ENCODE measurements at places on chromosomes 5 and 9.

GRCh38 chr5:175478384-175479124 lies at the start of gene SFXN1:
SFXN1 (plus strand) TSS chr5:175478560; CDS start chr5:175492104, 13,544 bp downstream.
- peak; percentile 94 for DNase-seq

- no peak for DNase-seq
Observed at GRCh38 chr9:136003411-136004218, 42.4 kb upstream of the UBAC1 start.

- no peak for DNase-seq
Observed at GRCh38 chr5:40404613-40405012, 275.1 kb upstream of the PTGER4 start.

DNA sequence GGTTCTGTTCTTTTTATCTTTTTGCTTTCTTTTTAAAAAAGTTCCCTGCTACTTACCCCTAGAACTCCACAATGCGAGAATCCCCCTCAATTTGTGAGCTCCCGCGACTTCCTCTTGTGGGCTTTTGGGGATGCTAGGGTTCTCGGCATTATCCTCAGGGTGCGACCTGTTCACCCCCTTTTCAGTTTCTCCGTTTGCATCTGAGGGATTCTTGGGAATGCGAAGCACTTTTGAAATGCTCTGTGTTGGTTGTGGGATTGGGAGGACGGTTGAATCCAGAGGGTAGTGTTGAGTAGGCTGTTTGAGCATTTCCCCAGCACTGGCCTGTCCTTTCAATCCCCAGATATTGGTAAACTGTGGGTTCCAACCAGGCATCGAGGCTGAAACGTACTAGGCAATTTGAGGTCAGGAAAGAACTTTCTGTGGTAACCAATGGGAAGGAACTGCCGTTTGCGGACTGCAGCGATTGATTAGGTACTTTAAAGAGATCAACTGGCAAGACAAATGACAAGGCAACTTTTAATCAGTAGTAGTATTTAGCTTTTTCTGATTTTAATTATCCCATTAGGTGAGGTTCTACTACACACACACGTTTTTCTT lies 415 bp downstream of the XRCC4 start:
- no peak for DNase-seq

- DNase-seq: no peak
Observed at GRCh38 chr5:150321784-150322183, 19.1 kb upstream of the ARSI start.

DNA sequence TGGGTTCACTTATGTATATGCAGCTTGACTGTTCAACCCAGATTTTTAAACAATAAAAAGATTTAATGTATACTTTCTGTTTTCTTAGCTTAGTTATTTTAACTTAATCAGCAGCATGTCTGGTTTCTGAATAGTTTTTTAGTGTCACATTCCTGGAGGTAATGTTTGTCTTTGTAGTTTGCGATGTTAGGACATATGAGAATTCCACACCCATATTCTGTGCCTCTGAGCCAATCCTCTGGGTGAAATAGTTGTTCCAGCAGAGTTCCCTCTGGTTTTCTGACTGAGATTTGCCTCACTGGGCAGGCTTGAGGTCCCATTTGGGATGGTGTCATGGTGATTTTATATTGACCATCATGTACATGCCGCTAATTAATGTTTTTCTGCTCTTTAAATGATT lies 48.6 kb downstream of the INIP start:
- DNase-seq: no peak

DNA sequence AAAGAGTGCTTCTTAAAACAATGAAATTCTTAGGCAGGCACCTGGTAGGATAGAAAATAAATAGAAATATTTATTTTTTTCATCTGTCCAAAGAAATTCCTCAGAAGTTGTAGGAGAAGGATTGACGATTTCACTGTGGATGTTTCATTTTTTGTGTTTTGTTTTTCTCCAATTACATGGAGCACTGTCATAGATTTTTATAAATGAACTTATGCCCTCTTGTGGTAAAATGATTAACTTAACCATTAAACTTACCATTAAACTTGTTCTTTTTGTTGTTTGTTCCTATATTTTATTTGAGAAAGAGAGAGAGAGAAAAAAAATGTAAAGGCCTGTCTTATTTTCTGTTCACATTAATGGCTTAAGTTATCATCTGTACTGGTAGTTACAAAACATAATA lies 339.2 kb downstream of the PRR16 start:
- no peak for DNase-seq

DNA sequence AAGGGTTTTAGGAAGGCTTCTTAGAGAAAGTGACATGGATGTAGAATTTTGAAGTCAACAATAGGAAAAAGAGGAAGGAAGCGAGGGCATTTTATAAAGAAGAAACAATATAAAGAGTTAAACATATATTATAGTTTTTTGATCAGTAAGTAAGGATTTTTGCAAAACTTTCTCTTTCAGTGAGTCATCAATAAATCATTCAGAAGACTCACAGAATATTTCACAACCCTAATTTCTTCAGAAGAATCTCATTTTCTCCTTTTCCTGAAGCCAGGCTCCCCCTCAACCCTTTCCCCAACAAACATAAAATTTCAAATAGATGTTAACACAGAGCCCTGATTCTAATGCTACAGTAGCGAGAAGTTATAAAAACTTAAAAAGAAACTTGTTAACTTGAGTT lies 4.3 kb upstream of the COX7C start:
- DNase-seq: no peak

DNA sequence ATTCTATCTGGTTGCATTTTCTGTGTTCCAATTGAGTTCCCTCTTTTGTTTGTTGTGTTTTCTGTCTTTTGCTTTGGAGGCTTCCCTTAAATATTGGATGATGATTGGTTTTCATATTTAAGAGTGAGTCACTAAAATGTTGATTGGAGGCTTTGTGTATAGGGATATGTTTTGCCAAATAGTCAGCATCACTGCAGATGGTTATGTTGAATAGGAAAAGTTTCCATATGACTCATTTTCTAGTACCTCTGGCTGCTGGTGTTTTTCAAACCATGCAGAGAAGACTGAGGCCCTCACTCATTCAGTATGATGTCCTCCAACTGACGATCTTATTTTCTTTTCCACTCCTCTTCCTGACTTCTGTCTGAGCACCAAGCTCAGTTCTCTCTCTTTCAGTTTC lies 1290.0 kb downstream of the EFNA5 start:
- DNase-seq: no peak

DNA sequence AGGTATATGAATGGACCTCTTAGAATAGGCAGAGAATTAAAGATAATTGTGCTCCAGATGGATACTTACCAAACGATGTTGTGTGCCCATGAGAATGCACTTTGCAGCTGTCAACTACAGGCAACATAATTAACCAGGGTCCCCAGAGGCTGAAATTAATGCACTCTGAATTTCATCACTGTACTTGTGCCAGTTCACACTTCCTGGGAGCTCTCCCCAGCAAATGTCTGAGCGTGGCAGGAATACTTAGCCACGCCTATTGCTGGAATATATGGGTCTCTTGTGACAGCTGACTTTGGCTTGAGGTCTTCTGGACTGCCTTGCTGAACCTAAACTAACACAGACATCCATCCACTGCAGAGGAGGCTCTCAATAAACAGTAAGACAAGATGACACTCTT lies 11.9 kb upstream of the C1QTNF2 start:
- no peak for DNase-seq

DNA sequence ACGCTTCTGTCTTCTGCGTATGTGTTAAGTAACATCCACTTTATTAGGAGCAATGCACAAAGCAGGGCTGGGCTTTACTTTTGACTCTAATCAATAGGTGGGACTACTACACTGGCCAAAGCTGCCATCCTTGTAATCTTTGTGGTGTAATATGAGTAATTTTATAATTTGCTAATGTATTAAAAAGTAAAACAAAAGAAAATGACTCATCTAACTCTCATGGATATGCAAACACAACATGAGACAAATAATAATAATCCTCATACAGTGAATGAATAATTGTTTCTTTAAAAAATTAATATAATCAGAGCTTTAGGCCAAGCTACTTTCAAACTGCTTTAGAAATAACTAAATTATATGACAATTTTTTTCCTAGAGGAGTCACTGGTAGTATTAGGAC lies 90.7 kb downstream of the NR3C1 start:
- DNase-seq: no peak

DNA sequence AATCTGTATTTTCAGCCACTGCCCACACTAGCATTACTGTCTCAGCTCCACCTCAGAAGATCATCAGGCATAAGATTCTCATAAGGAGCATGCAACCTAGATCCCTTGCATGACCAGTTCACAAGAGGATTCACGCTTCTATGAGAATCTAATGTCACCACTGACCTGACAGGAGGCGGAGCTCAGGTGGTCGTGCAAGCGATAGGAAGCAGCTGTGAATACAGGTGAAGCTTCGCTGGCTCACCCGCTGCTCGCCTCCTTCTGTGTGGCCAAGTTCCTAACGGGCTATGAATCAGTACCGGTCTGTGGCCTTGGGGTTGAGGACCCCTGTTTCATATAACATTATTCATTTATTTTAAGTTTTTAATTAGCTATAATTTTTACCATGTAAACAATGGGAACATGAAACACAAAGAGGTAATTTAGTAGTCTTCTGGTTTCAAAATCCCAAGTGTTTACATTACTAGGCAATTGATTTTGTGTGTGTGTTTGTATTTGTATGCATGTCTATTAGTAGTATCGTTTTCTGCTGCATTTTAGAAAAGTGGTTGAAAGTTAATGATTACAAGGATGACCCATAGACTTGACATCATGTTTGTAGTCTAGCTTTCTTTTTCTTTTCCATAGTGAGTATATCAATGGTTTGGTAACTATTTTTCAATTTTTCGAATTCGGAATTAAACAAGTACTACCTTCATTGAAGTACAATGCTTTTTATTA lies 159.4 kb downstream of the TENT4A start:
- no peak for DNase-seq

DNA sequence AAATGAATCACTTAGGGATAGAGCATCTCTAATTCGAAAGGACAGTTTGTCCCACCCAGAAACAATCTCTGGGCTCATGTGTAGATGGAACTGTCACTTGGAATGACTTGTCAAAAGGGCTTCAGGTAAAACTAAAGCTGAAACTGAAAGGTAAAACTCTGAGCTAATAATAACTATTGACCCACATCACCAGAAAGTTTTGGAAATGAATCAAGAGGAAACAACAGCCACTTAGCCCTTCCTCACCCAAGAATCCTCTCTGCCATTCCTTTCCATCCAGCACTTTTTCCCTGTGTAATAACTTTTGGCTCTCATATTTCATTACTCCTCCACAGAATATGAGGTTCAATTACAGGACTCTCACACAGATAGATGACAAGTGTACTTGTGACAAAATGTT lies 14.0 kb upstream of the GLRX start:
- DNase-seq: no peak

- DNase-seq: no peak
Observed at GRCh38 chr9:14215614-14216013, 98.3 kb downstream of the NFIB start.

GRCh38 chr9:10265153-10265631 lies 347.6 kb downstream of the PTPRD start:
- no peak for DNase-seq

DNA sequence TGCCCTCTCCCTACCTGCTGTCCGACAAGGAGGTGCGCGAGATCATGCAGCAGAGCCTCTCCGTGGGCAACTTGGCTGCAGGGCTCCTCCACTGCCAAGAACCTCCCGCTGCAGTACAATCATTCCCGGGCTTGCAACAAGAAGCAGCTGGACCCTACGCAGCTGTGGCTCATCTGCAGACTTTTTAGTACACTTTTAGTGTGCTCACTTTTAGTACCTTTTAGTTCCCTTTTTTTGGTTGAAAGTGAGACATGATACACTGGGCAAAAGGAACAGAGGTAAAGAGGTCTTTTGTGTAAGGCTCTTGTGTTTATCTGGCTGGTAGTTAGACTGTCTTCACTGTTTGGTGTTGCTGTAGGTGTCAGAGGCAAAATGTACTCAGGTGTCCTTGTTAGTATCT lies 58.1 kb upstream of the SPTLC1 start:
- no peak for DNase-seq

DNA sequence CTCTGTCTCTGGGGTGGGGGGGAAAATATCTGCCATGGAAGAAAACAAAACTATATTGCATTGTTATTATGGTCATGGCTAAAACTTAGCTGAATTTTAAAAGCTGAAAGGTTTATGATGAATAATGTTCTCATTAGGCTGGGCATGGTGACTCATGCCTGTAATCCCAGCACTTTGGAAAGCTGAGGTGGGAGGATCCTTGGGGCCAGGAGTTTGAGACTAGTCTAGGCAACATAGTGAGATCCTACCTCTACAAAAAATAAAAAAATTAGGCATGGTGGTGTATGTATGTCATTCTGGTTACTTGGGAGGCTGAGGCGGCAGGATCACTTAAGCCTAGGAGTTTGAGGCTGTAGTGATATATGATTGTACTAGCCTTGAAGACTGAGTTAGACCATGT lies 44.5 kb downstream of the IPO11 start:
- no peak for DNase-seq

GRCh38 chr5:119397518-119398380 lies 41.9 kb downstream of the TNFAIP8 start:
- no peak for DNase-seq

DNA sequence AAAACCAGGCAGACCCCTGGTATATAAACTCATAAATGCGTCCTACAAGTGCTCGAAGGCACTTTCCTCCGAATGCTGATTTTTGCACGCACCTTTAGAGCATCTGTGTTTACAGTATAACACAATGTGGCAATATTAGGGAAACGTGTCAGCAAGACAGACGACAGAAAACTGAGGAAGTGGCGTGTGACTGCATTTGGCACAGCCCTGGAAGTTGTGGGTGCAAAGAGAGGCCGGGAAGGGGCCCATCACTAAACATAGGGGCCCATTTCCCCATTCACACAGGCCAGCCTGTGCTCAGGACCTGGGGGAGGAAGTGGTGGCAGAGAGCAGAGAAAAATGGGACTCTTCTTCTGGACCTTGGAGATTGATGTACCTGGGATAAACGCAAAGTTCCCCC lies 48.2 kb downstream of the RASGEF1C start:
- DNase-seq: no peak

- DNase-seq: no peak
Observed at GRCh38 chr9:32728181-32728580, 55.2 kb upstream of the TMEM215 start.

GRCh38 chr5:145917288-145917687 lies 19.1 kb upstream of the SH3RF2 start:
- DNase-seq: no peak

DNA sequence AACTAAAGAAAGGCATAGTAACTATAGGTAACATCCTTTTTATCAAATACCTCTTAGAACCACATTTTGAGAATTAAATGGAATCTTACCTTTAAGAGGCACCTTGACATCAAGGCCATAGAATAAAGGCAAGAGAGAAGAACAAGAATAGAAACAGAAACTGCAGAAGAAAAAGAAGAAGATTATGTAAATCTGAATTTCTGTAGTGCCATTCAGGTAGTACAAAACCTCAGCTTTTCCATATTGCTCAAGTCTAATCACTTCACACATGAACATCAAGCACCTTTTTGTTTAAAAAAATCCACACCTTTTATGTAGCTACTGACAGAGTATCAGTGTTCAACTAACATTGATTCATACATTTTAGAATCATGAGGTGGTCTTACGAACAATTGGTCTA lies 91.8 kb upstream of the DPYSL3 start:
- DNase-seq: no peak

DNA sequence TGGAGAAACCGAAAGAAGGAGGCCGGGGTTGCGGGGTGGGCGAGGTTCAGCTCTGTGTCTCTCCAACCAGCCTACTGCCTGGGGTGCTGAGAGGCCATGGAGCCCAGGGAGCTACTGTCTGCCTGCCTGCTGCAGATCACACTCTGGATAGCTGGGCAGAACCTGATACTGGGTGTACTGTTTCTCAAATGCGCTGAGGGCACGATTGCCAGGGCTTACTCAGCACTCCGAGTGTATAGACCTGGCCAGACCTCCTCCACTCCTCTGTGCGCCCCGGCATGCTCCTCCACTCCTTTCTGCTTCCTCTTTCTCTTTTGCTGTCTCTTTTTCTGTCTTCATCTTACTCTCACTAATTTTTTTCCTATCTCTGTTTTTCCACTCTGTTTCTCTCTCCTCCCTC lies 215.1 kb downstream of the PAPPA start:
- no peak for DNase-seq
